Endothelial cell (in vitro differentiated cells): ENCODE measurements at places on chromosomes 4 and X.
A peak's percentile ranks its signal among the peaks of the same experiment; 100 is the strongest.

DNA sequence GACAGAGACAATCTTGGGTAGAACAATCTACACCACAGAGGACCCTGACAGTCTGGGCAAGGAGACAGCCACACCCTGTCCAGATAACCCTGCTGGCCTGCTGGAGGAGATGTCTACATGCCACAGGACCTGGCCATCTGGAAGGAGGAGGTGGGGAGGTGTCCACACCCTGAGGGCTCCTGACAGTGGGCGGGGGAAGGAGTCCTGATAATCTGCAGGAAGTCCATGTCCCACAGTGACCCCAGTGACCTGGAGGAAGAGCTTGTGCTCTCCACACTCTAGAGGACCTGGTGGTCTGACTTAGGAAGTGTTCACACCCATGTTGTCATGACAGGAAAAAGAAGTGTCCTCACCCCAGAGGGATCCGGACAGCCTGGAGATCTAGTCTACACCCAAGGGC is 5.5 kb downstream of the SUV39H1 start:
- no peak for DNase-seq

DNA sequence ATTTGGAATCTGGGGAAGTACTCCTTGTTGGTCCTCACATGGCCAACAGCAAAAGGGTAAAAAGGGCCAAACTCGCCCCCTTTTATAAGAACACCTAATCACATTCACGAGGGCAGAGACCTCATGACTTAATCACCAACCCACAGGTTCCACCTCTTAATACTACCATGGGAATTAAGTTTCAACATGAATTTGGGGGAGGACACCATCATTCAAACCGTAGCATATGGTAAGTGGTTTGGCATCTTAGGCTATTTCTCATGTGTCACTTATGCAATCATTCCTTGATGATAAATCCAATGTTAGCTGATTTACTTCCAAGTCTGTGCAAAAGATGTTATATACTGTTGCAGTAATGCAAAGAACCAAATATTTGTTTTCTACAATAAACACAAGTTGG is 302.9 kb upstream of the FAM241A start:
- no peak for DNase-seq

GRCh38 chr4:136078976-136079375 is 1453.3 kb downstream of the PCDH18 start:
- no peak for DNase-seq

- no peak for DNase-seq
Observed at GRCh38 chrX:103794119-103794518, 17.5 kb downstream of the PLP1 start.

DNA sequence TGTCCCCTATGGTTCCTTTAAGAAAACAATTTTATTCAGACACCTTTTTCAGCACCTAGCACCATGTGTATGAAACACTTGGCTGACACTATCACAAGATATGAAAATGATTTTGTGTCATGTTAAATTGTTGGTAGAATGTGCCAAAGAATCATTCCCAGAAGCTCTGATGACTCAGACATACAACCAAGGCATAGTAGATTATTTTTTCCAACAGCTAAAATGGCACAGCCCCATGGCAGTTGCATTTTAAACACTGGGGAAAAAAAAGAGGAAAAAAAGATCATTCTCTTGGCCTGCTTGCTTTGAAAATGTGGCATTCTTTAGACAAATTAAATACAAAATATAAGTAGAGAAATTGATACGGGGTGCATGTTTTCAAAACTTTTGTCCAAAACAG is 230.2 kb downstream of the NLGN4X start:
- DNase-seq = no peak

GRCh38 chrX:47098338-47099094 is 20.3 kb downstream of the RGN start:
- DNase-seq = no peak

DNA sequence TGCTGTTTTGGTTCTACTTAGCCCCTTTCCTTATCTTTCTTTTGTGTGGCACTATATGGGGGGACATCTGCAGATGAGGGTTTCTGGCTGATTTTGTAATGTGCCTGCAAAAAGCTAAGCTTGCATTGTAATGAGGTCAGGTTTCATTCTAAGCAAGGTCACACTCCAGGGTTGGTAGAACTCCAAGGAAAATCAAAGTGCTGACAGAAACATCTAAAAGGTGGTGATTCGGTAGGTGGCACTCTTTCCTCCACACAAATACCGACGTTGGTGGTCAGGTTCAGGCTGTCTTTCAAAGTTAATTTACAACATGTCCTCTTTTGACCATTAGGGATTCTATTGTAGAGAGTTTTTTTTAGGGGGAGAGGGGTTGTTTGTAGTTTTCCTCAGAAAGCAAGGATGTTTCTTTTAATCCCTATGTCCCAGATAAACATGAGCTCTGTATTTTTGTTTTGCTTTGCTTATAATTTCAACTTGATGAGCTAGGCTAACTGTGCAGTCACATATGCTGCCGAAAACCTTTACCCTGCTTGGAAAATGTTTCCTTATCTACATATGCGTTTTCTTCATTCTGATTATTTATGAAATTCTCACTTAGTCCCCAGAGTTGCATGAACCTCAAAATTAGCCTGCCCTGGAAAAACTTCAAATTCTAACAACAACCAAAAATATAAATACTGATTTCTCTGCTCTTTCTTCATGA is 434.2 kb downstream of the PPARGC1A start:
- DNase-seq = peak; percentile 7

- no peak for DNase-seq
Observed at GRCh38 chrX:39063037-39063436, 261.8 kb downstream of the MID1IP1 start.

DNA sequence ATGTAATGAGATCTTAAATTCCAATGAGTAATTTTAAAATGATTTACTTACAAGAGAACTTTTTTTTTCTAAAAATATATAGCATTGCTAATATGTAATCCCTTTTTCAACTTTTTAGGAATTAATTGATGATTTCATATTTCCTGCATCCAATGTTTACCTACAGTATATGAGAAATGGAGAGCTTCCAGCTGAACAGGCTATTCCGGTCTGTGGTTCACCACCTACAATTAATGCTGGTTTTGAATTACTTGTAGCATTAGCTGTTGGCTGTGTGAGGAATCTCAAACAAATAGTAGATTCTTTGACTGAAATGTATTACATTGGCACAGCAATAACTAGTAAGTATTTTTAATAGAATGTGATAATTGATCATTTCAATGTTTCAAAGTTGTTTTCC is 113.2 kb downstream of the USP9X start:
- no peak for DNase-seq

DNA sequence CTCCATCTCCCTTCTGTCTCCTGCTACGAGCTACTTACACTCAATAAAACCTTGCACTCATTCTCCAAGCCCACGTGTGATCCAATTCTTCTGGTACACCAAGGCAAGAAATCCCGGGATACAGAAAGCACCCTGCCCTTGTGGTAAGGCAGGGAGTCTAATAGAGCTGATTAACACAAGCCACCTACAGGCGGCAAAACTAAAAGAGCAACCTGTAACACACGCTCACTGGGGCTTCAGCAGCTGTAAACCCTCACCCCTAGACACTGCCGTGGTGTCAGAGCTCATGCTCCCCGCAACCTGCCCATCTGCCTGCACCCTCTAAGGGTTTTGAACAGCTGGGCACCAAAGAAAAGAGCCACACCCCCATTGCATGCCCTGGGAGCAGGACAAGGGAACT is 755.4 kb upstream of the HTR2C start:
- DNase-seq = no peak

GRCh38 chr4:150117094-150117493 is 38.8 kb downstream of the DCLK2 start:
- DNase-seq = no peak

DNA sequence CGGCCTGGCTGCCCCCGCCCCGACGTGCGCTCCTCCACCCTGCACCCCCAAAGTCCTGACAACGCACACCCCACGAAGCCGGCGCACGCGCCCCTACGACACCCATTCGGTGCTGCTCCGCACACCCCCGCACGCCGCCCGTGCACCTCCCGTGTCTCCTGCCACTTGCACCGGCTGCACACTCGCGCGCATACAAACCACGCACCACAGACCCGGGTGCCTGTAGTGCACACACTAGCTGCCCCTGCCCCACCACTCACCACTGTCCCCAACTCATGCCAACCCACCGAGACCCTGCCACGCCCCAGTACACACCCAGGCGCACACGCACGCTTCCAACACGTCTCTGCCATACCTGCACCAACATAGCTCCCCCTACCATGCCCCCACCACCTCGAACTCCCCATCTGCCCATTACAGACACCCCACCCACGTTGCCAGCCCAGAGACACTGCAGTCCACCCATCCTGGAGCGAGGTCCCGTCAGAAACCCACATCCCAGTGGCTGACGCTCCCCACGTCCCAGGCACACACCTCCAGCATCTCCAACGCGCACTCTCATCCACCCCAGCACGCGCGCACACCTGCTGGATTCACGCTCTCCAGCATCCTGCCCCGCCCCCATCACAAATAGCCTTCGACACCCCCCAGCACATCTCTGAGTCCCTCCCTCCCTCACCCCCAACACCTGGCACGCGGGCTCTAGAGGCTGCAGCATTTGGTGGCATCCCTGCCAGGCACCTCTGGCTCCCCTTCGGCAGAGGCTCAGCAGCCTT is 4.2 kb upstream of the DUSP9 start:
- no peak for DNase-seq

DNA sequence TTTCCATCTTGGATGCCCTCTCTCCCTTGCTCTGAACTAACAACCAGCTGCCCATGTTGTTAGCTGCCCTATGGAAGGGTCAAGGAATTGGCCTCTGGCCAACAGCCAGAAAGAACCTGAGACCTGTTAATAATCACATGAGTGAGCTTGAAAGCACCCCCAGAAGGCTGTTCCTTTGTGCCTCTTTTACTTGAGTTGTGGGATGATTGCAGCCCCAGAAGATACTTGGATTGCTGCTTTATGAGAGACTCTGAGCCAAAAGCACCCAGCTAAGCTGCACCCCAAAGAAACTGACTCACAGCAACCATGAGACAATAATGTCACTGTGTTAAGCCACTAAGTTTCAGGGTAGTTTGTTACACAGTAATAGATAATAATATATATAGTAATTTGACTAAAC is 73.3 kb downstream of the FRYL start:
- no peak for DNase-seq

GRCh38 chr4:63814171-63814964 is 594.9 kb downstream of the TECRL start:
- no peak for DNase-seq

GRCh38 chr4:24063731-24064130 is 173.9 kb upstream of the PPARGC1A start:
- no peak for DNase-seq

- no peak for DNase-seq
Observed at GRCh38 chrX:55130481-55130880, 41.7 kb downstream of the PAGE2 start.

DNA sequence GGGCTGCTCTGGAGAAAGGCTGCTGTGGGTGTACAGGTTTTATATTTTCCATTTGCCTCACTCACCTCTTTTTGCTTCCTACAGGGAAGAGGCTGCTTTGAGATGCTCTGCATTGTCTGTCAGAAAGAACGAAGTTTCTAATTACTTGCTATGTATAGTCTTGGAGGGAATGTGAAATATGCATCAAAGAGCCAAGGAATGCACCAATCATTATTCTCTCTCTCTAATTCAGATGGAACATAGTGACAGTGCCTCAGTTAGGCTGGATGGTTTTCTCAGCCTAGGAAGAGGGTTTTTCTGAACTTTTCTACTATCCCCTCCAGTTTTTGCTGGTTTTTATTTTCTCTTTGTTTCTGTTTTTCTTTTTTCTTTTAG is 106.8 kb upstream of the SLC4A4 start:
- no peak for DNase-seq

DNA sequence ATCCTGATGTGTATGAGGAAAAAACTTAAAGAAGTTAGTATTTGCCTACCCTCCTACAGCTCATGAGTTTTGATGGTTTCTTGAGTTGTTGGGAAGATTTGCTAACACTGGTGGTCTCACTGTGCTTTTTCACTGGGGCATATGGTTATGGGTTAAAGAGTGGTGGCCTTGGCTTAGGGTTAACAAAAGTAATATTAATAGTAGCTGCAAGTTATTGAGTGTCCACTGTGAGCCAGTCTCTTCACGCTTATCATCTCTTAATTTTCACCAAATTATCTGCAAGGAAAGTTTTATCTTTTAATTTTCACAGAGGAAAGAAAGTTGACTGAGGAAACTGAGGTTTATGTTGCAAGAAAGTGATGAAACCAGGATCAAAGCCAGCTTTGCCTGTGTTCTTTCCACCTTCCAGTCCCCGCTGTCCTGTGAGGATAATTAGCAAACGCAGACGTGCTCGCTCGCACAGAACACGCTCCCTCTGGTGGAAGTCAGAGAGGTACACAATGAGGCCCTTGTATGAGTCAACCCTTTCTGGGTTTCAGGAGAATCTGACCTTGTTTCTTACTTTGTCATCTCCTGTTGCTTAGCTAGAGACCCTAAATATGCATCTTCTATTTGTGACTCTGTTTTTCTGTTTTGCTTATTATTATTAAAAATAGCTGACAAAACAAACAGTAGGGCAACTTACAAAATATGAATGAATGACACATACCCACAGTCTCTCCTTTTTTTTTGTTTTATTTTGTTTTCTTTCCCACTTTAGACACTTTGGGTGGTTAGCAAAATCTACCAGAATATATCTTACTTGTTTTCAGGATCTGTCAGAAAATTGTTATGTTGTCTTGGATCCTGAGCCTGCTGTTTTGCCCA is 94.3 kb downstream of the DDIT4L start:
- DNase-seq = peak; percentile 50

GRCh38 chr4:17058916-17059741 is 160.7 kb upstream of the LDB2 start:
- DNase-seq = no peak

DNA sequence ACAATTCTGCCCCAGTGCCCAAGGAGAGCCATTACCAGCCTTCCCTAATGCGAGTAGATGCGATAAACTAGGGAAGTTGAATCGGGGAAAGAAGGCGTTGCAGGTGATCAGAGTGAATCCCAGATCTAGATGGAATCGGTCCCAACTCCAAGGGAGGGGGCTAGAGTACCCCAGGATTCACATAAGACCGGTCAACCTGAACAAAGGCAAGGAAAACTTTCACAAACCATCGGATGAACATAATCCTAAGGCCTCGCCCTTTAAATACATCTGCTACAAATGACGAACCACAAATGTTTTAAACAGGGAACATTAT is 11.2 kb upstream of the ZCCHC13 start:
- DNase-seq = no peak

DNA sequence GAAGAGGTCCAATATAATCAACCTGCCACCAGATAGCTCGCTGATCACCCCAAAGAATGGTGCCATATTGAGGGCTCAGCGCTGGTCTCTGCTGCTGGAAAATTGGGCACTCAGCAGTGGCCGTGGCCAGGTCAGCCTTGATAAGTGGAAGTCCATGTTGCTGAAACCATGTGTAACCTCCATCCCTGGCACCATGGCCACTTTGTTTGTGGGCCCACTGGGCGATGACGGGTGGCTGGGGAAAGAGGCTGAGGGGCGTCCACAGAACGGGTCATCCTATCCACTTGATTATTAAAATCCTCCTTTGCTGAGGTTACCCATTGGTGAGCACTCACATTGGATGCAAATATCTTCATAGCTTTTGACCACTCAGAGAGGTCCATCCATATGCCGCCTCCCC is 7.7 kb downstream of the F8A2 start:
- DNase-seq = no peak
